ENCODE measurements at places on chromosomes 2 and 18.

DNA sequence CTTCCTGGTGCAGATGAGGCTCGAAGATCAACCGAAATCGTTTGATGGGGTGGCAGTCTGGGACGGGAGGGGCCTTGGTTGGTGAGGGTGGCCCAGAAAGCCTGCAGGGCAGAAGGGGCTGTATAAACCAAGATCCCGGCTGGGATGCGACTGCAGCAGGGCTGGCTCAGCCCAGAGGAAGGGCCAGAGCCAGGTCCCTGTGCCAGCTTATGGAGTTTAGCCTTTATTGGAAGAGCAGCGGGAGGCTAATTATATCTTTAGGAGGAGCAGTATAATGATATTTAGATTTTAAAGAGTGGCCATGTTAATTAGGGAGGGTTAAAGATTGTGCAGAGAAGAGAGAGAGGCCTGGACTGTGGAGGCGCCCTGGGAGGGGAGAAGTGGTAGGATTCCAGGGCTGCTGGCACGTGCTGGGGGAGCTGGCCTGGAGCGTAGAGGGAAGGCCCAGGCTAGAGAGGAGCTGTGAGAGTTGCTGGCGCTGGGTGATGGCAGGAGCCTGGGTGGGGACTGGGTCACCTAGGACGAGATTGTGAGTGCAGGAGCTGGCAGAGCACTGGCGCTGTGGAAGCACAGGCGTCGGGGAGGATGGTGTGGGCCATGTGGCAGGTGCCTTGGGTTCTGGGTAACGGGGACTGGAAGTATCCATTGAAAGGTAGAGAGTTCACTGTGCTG lies 25.1 kb downstream of the TRAF3IP1 start:
- no peak for DNase-seq

GRCh38 chr2:240635998-240636547 lies 10.8 kb downstream of the GPR35 start:
- no peak for DNase-seq

DNA sequence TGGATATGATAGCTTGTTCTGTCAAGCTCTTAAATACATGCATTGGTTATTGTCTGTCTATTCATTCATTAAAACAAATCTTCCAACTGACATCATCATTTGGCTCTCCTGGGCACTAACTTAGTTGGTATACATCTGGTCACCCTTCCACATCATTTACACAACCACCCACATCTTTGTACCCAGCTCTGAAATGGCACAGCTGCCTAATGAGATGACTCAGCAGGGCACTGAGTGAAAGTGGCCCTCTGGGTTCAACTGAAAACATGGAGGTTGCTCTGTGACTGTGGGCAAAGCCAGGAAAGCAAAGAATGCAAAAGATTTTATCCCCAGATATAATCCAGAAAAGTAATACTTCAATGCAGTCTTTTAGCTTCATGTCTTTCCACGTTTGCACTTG lies 234.0 kb upstream of the MAP2 start:
- no peak for DNase-seq

DNA sequence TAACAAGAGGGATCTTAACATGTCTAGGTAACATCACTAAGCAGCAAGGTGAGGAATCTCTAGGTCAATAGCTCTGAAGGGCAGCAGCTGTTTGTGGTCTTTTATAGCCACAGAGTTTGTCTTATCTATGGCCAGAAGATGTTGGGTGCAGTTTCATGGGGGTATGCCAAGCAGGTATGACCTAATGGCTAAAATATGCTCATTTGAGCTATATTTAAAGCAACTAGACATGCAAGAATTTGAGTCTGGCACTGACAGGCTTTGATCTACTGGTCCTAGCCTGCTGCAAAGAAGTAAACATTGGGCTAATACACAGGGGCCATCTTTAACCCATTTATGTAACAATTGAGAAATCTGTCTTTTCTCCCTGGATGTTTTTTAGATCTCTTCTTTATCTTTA lies 13.9 kb upstream of the UGP2 start:
- no peak for DNase-seq

GRCh38 chr2:20182241-20182931 lies 42.5 kb downstream of the SDC1 start:
- DNase-seq: no peak

DNA sequence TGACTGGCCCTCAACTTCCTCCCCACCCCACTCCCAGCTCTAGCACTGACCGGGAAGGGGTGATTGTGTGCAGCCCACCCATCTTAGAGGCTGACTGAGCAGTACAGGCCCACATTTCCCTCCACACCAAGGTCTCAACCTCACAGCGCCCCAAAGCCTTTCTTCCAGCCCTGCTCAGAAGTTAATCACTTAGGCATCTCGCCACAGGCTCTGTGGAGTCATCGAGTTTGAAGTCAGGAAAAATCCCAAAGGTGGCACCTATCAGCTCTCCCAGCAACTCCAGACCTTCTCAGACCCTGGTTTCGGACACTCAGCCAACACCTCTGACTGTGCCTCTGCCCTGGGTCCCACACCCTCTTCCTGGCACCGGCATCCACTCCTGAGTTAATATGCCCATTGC lies 43.0 kb upstream of the GLI2 start:
- DNase-seq: no peak

GRCh38 chr18:63318889-63319382 lies 633 bp downstream of the BCL2 start:
- DNase-seq: no peak

- no peak for DNase-seq
Observed at GRCh38 chr2:224400886-224401632, 848 bp downstream of the FAM124B start.

GRCh38 chr2:113890253-113891235 lies 655 bp downstream of the ACTR3 start:
- DNase-seq: no peak

GRCh38 chr18:6001867-6002266 lies 106.5 kb upstream of the TMEM200C start:
- DNase-seq: no peak

- no peak for DNase-seq
Observed at GRCh38 chr2:37742286-37742685, 70.8 kb upstream of the CDC42EP3 start.

- DNase-seq: no peak
Observed at GRCh38 chr18:57943723-57944122, 100.3 kb upstream of the NEDD4L start.

DNA sequence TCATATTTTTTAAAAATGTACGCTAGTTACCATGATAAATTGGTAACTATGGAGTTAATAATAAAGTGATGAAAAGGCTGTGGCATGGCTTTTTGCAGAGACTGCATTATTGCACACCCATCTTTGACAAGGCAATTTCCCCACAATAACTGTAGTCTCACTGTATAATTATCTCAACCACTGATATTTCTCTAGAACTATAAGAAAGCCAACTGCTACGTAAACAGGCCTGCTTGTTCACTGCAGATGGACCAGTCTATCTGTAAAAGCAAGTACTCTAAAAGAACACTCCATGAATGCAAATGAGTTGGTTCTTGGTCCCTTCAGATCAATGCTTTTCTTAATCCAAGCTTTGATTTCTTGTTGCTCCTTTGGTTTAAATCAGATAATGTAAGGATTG lies 218.7 kb downstream of the RBM43 start:
- DNase-seq: no peak

DNA sequence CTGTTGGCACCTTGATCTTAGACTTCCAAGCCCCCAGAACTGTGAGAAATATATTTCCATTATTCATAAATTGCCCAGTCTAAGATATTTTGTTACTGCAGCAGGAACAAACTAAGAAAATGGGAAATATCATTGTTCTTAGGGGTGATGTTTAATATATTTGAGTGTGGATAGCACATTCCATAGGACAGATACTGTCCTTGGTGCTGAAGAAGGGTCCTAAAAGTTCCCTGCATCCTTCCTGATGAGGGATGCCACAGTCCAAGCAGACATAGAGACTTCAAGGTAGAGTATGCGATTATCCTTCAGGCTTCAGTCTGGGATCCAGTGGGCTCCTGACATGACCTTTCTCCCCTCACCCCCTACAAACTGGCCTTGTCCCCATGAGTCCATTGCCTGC lies 689.0 kb downstream of the TDRD15 start:
- no peak for DNase-seq

- no peak for DNase-seq
Observed at GRCh38 chr2:2647141-2647541, 316.1 kb upstream of the MYT1L start.

- no peak for DNase-seq
Observed at GRCh38 chr18:36114251-36114650, 14.9 kb downstream of the SLC39A6 start.

DNA sequence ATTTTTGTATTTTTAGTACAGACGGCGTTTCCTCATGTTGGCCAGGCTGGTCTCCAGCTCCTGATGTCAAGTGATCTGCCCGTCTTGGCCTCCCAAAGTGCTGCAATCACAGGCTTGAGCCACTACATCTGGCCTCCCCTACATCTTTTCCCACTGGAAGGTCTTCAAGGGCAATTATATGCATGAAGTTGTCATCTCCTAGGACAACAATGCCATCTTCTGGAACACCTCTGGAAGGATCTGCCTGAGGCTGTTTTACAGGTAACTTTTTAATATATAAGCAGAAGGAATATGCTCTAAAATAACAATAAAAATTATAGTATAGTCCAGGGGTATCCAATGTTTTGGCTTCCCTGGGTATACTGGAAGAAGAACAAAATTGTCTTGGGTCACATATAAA lies 321.4 kb downstream of the AFF3 start:
- DNase-seq: no peak

- DNase-seq: no peak
Observed at GRCh38 chr2:142445023-142445422, 314.2 kb upstream of the LRP1B start.

DNA sequence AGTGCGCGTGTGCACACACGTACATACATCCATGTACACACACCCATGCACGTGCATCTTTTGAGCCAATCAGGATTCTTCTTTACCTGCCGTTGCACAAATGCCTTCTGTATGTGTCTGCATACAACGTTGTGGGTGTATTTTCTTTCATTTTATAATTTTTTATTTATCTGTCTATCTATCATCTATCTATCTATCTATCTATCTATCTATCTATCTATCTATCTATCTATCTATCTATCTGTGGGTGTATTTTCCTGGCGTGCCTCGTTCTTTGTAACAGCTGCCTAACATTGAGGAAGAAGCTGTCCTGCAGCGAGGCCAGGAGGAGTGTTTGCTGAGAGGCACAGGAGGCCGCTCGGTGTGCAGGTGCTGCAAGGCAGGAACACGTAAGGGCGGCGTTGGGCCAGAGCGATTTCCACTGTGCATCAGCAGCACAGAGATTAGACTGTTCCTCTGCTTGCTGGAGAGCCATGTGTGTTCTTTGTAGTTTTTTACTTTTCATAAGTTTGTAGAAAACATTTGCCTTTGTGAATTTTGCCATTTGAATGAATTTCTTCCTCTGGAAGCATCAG lies 84.4 kb downstream of the DGKD start:
- no peak for DNase-seq
